ENCODE measurements at places on chromosomes 16 and 17.

- no peak for DNase-seq
Observed at GRCh38 chr17:77492446-77493237, 351.9 kb downstream of the SEC14L1 start.

GRCh38 chr17:64128787-64129514 lies 993 bp downstream of the ERN1 start:
- DNase-seq = no peak

DNA sequence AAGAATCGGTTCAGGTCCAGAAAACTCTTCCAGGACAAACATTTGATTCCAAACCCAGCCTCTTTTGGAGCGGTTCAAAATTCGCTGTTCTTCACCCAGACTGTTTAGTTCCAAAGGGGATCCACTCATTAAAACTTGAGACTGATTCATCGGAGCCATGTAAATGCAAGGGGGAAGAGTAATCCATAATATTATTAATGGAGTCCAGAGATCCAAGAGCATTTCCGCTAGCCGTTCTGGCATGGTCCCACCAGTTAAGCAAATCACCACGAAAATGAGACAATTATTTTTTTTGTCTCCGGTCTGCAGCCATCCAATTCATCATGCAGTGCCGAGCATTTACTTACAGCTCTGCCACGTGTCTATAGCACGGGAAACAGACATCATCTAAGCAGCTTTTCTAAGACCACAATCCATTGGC lies 15.1 kb downstream of the CDH8 start:
- DNase-seq = no peak

DNA sequence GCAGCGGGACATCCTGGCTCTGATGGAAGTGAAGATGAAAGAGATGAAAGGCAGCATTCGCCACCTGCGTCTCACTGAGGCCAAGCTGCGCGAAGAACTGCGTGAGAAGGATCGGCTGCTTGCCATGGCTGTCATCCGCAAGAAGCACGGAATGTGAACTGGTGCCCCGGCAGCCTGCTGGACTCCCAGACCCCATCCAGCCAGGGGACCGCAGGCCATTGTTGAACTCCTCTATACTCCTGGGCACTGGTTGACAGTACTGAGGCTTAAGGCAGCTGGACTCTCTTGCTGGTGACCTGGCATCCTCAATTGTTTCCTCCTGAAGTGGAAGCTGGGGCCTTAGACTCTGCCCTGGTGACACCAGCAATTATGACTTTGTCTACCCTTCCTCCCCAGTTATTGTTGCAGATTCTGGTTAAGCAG lies 1.2 kb downstream of the THAP11 start:
- no peak for DNase-seq

DNA sequence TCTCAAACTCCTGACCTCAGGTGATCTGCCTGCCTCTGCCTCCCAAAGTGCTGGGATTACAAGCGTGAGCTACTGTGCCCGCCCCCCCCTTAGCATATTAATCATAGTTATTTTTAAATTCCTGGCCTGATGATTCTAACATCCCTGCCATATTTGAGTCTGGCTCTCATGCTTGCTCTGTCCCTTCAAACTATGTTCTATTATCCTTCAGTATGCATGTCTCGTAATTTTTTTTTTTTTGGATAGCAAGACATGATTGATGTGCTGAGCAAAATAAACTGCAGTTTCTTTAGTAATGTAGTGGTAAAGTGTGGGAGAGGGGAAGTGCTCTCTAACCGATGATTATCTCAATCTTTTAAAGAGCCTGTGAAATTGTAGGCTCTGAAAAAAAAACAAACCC lies 34.3 kb upstream of the TMEM92 start:
- no peak for DNase-seq

DNA sequence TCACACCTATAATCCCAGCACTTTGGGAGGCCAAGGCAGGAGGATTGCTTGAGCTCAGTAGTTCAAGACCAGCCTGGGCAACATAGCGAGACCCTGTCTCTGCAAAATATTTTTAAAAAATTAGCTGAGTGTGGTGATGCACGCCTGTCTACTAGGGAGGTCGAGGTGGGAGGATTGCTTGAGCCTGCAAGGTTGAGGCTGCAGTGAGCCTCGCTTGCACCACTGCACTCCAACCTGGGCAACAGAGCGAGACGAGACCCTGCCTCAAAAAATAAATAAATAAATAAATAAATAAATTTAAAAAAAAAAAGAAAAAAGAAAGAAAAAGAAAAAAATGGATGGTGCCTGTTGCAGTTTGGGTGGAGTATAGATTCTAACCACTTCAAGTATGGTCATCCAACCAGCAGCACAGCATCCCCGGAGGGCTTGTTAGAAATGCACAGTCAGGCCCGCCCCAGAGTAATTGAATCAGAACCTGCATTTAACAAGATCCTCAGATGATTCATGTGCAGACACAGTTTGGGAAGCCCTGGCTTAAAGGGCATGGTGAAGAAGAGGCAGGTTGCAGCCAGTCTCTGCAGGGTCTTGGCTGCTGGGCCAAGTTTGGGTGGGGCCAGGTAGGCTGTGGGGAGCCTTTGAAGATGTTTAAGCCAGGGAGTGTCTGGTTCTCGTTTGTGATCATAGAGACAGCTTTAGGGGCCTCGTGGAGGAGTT lies 40.8 kb downstream of the MRC2 start:
- no peak for DNase-seq

DNA sequence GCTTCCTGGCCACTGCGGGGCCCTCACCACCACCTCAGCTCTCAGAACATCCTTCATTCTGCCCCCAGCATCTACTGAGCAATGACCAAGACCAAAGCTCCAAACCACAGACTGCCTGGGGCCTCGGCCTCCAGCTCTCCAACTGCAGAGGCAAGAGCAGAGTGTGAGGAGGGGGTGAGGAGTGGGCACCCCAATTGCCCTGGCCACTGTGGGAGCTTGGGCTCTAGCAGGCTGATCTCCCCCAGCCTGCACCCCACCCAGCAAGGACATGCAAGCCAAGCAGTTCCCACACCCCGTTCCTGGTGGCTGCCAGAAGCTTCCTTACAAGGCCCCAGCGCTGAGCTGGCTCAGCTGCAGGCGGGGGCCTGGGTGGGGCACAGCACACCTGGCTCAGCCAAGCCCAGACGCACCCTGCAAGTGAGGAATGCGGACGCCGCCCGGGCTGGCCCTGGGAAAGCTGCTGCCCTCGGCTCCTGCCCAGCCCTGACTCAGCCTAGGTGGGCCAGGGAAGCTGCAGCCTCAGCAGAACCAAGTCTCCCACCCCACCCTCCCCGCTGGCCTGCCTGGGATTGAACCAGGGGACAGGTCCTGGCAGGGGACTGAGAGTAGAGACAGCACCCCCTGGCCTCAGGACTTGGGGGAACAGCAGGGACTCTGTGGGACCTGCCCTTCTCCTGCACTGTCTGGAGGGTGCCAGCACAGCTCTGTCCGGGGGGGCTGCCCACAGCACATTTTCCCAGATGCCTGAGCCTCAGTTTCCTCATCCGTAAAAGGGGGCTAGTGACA lies 29.7 kb upstream of the KRT17 start:
- DNase-seq = peak; percentile 86

GRCh38 chr17:77604973-77605313 lies 353.6 kb upstream of the TNRC6C start:
- DNase-seq = no peak
